Cardiac ventricle fibroblast (primary cell): ENCODE measurements at places on chromosomes 6 and 20. TPM values are rescaled to one million over a fixed set of nuclear protein-coding genes. Genes with fewer than 3 reads are reported as not detected.

PET117 gene
- 5.1 and 8.4 TPM in 2 replicates for total RNA-seq

SLC32A1 gene
- not detected in 2 replicates for total RNA-seq

HM13 gene
- 126 and 143 TPM in 2 replicates for total RNA-seq

PDYN gene
- not detected in 2 replicates for total RNA-seq

TREM1 gene
- total RNA-seq, result 1.7 and 2.1 TPM in 2 replicates

GLP1R gene
- total RNA-seq, result not detected in 2 replicates

KCNS1 gene
- total RNA-seq, result 1.4 and 2.4 TPM in 2 replicates

HDAC2 gene
- 47.0 and 59.3 TPM in 2 replicates for total RNA-seq

APOM gene
- 2.0 and 2.3 TPM in 2 replicates for total RNA-seq

BLTP3A gene
- 4.7 and 5.8 TPM in 2 replicates for total RNA-seq
